ENCODE measurements at places on chromosomes 7 and 10.
A peak's percentile ranks its signal among the peaks of the same experiment; 100 is the strongest.

DNA sequence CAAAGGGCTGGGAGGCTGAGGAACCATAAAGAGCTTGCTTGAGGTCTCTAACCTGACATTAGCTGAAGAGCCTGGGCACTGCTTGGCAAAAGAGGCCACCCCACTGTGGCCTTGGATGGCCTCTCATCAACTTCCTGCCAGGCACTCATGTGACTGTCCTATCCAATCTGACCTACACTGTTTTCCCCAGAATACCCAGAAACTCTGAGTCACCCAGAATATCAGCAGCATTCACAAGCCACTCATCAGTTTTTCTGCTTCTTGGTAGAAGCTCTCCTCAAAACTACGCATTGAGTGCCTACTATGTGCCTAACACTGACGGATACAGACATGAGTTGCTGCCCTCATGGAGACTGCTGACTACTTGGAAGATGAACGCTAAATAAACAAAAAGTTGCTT is 4.1 kb upstream of the NT5C2 start:
- ATAC-seq: no peak

DNA sequence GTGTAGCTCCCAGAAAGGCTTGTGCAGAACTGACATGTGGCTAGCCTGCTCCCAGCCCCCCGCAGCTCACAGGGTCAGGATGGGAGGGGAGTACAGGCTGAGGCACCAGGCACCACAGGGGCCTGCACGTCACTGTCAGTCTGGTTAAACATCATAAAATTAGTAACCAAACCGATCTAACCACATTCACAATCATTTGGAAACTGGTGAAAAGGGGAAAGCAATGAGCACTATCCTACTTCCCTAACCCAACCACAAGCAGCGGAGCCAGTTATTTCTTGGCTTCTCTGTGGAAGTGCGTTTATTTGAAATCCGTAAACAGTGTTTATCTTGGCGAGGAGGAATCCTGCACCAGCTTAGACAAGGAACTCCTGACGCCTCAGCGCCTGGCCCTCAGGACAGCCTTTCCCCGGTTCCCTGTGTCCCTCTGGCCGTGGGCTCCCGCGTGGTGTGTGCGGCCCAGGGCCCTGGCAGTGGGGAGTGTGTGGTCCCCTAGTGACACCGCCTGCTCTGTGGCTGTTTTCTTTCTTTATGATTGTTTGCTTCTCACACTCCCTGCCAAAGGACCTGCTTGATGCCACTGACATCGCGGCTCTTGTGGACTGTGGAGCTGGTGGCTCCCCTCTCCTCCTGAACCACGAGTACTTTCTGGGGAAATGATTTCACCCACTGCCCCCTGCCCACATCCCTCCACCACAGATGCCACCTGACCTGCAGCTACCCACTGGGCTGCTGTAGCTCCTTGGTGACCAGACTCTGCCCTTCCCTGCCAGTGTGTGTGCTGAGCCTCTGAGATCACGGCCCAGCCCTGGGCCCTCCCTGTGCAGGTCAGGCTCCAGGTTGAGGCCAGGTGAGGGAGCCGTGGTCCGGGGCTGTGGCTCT is 38.0 kb downstream of the INPP5A start:
- no peak for ATAC-seq

GRCh38 chr10:102869258-102870198 is at the start of gene AS3MT:
AS3MT (plus strand) TSS chr10:102869470; CDS start chr10:102869593, 123 bp downstream.
- ATAC-seq: peak; percentile 89

- ATAC-seq: no peak
Observed at GRCh38 chr10:113788604-113789083, 37.2 kb downstream of the PLEKHS1 start.

DNA sequence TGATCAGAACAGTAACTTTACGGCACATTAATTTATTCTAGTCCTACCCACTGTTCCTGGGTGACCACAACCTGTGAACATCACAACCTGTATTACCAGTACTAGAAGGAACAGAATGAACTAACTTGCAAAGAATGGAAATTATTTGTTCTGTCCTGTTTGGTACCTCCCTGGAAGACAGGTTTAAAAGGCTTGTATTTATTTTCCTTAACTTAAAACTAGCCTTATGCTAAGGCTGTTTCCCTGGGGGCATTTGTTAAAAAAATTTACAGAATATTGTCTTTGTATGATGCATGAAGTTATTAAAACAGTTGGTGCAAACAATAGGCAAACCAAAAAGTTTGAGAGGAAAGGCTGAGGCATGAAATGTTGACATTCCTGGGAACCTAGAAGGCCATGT is 132.7 kb downstream of the DNAJC1 start:
- ATAC-seq: no peak

DNA sequence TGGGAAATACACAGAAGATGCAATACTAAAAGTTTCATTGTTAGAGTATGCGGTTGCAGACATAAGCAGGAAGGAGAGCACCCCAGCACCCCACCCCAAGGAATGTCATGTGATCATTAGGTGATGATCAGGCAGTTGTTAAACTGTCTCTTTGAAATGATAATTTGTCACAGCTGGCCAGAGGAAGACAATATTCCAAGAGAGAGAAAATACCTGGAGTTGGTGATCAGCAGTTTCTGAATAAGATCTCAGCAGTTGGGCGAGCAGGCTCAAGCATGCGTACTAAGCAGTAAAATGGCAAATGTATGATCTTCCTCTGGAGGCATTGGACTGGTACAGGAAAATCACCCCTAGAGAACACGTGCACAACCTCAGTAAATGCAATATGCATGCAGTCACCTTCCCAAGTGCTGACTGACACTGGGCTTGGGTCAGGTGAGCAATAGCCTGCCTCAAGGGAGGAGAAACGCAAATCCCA is 250.1 kb upstream of the MBL2 start:
- no peak for ATAC-seq

- ATAC-seq: no peak
Observed at GRCh38 chr7:122577449-122578003, 121.4 kb downstream of the RNF133 start.

DNA sequence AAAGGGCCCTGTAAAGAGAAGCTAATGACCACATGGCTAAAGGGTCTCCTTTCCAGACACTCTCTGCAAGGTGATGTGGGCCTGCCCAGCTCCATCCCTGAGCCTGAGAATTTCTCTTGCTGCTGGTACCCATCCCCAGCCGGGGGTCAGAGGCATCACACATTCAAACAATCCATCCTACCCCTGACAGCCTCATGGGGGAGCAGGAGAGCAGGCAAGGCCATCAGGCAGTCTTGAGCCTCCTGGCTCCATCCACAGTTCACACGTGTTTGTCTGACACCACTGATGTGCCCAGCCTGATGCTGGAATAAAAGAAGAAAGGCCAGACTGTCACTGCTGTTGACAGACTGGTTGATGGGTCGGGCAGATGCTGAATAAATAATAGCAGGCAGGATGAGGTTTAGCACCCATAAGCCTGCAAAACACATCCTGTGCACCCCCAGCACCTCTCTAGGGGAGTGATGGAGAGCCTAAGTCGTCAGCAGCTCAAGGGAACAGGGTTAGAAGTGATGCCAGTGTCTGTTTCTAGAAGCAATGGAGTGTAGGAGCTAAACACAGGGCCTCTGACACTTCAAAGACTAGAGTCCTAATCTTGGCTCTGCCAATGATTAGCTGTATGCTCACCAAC is 43.5 kb downstream of the TLL2 start:
- ATAC-seq: peak; percentile 85
